Activated naive CD4-positive, alpha-beta T cell (primary cell): ENCODE measurements at places on chromosomes 2 and 18.

- no peak for DNase-seq
Observed at GRCh38 chr2:109185821-109186570, 57.0 kb downstream of the SH3RF3 start.

DNA sequence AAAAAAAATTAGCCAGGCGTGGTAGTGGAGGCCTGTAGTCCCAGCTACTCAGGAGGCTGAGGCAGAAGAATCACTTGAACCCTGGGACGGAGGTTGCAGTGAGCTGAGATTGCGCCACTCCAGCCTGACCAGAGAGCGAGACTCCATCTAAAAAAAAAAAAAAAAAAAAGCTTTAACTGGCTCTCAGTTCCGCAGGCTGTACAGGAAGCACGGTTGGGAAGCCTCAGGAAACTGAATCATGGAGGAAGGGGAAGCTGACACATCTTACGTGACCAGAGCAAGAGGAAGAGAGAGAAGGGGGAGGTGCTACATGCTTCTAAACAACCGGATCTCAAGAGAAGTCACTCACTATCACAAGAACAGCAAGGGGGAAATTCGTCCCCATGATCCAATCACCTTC lies 505.6 kb upstream of the SLC8A1 start:
- DNase-seq: no peak

DNA sequence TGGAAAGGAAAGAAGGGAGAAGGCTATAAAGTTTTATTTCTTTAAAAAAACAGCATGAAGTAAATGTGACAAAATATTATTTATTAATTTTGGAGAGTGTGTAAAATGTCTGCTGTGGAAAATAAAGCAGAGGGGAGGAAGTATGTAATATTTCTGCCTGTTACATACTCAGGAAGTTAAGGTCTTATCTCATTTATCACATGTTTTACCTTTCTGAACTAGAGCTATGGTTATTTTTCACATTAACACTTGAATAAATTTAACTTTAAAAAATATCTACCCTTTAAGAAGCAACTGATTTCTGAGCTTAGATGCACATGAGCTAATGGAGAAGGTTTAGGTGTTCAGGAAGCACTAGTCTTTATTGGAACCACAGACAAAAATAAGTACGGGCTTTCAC lies 148.3 kb downstream of the GRB14 start:
- no peak for DNase-seq

GRCh38 chr2:4715065-4715464 lies 977.1 kb upstream of the SOX11 start:
- DNase-seq: no peak

GRCh38 chr2:49940626-49941025 lies 786.3 kb upstream of the FSHR start:
- no peak for DNase-seq

DNA sequence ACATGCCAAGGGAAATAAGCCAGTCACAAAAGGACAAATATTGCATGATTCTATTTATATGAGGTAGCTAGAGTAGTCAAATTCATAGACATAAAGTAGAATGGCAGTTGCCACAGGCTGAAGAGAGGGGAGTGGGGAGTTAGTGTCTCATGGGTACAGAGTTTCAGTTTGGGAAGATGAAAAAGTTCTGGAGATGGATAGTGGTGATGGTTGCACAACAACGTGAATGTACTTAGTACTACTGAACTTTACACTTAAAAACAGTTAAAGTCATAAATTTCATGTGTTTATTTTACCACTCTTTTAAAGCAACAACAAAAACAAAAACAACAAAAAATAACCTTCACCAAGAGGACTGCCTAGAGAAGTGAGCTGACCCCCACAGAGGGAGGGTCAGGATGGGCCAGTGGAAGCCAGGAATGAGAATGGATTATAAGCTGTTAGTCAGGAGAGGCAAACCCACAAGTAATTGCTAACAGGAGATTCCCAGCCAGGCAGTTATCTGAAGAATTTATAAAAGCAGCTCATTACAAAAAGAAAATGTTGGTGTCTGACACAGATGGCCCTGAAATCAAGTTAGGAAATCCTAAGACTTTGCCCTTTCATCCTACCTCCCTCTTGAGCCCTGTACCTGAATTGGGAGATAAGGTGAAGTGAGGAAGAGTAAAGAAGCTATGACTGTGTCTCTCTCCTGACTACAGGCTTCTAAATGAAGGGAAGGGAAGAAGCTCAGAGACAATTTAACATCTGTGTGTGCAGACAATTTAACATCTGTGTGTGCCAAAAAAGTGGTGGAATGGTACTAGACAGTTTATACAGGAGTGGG lies 263.4 kb downstream of the PDE11A start:
- DNase-seq: no peak

DNA sequence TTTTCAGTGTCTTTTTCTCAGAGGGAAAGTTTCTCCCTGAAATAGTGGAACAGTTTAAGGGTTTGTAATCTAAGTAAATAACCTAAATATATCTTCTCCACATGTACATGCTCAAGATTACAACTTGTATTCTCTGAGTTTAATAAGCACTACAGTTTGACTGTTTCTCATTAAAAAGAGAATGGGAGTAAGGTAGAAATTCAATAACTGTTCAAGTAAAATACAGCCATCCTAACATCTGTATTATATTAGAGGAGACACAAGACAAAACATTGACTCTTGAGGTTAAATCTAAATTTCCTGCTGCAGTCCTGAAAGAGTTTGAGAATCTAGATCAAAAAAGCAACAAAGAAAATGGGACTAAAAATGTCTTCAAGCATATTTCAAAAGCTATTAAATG lies 73.0 kb upstream of the ZNF397 start:
- DNase-seq: no peak

DNA sequence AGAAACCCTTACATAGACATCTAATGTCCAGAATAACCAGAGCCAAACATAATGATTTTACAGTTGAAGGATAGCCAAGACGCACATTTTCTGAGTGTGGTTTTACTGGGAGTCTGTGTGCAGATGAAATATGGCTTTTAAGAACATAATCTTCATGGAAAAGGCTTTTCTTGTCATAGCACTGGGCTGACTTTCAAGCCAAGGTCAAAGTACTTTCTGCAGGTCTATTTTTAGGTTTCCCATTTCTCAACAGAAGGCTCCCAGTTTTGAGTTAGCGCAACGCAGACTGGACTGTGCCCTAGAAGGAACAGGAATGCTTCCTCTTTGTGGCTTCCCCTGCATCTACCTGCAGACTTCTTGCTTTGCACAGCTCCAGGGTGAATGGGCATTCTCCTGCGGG lies 92.3 kb upstream of the UPP2 start:
- no peak for DNase-seq

- DNase-seq: no peak
Observed at GRCh38 chr2:72936660-72937355, 19.5 kb downstream of the EMX1 start.

GRCh38 chr2:189302274-189302948 lies 122.8 kb upstream of the COL5A2 start:
- no peak for DNase-seq

DNA sequence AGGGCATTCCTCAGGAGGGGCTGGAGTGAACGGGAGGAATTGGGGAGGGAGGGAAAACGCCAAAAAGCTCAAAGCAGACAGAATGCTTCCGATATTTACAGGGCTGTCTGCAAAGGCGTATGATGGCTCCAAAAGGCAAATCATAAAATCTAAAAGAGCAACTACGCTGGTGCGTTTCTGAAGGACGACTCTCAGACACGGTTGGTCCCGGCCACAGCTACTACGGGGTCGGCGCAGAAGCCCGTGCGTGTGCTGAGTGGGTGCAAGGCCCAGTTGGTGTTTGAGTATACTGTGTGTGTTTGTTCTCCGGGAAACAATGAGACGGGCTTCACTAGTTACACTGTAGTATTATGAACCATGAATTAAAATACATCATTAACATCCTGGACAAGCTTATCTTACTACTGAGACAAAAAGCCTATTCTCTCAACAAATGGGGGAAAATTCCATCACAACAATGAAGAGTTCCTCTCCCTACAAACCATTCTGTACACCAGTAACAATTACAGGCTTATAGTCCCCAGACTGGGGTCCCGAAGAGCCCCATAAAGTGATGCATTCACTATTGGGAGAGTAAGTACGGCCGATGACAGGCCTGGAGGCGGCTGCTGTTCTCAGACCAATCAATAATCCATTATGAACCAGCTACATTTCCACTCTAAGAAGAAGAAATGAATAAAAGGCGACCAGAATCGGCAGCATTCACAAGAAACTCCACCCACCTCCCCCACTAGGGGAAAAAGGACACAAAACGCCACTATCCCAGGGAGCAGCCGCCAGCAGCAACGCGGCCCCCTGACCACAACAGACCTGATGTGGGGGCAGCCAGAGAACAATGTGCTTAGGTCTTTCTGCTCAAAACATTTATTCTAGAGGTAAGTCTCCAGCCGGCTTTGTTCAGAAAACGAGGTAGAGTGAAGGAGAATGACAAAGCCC lies 43.4 kb downstream of the ZNF516 start:
- no peak for DNase-seq

- DNase-seq: no peak
Observed at GRCh38 chr18:36415625-36416024, 118.1 kb downstream of the FHOD3 start.

DNA sequence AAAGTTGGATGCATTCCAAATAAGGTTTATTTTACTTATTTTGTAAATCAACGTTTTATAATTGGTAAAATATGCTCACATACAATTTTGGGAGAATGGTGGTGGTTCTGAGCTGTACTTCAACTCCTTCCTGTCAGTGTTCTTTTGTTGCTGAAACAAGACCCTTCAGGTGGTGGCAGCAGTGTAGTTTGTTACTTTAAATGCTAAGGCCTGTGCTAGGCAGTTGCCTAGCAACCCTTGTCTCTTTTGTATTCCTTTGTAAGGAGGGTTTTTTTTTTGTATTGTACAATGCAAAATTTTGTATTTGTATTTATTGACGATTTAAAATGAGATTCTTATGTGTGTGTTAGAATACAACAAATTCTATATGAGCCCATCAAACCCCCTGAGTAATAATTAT lies 166.0 kb upstream of the FAM98A start:
- DNase-seq: no peak

DNA sequence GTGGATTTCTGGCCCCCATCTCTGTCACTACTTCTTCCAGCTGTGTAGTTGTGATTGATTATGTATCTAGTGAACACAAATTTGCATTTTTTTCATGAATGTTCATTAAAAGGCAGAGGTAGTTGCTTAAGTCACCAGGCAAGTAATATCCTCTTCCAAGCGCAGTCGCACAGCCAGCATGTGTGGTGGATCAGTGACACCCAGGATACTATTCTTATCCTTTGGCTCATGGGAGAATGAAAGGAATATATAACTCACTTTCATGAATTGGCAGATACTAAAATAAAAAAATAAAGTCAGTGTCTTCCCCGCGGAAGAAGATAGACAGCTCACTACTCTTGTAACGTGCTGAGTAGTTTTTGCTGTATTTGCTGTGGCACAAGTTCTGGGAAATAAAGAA lies 387.8 kb downstream of the CDH7 start:
- no peak for DNase-seq

- DNase-seq: no peak
Observed at GRCh38 chr2:38598991-38599295, 3.8 kb downstream of the HNRNPLL start.

DNA sequence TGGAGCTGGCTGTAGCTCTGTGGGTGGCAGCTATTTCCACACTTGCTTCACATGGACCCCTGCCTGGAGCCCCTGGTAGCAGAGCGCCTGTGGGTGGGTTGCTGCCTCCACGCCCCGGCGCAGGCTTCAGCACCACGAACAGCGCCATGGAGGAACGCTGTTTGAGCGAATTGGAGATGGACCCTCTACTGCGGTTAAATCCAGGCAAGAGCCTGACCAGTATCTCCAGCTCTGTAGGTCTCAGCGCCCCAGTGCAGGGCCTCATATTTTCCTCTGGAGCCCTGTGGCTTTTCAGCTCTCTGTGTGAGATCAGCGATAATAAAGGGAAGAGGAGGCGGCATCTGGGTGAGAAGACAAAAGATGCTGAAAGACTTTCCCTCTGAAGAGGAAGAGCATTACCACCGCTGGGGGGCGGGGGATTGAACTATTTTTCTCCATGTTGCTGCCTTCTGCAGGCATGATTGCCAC lies 12.0 kb downstream of the ONECUT2 start:
- DNase-seq: no peak

- DNase-seq: no peak
Observed at GRCh38 chr2:239725551-239725890, 299.6 kb downstream of the NDUFA10 start.

- DNase-seq: no peak
Observed at GRCh38 chr18:36130039-36130831, 536 bp downstream of the ELP2 start.

DNA sequence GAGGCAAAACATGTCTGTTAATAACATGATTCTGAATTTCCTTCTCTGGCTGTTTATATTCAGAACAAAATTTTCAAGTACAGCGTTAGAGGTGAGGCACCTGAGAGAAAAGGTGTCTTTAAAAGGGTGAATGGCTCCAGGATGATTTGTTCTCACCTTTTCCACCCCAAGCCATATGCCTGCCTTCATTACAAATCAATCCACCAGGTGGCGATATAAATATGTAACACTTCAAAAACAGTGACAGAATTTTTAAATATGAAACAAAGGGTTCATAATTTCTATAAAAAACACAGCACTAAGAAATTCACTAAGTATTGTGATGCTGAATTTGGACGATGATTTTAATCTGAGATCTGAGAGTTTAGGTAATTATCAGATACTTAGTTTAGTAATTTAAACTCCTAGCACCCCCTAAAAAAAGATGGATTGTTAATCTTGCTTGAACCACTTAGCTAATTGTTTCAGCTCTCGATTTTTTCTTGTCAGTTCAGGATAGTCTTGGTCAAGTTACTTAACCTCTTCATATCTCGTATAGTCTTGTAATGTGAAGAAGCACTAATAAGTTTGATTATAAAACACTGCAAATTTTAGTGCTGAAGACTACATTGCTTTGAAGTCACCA lies 528.8 kb downstream of the CPS1 start:
- DNase-seq: no peak
